NCI-H1417 (cell line): ENCODE measurements at places on chromosomes 13 and 19.
A peak's percentile ranks its signal among the peaks of the same experiment; 100 is the strongest.

GRCh38 chr19:54335164-54335563, 3.8 kb downstream of the LILRA4 start:
- DNase-seq: no peak

- no peak for DNase-seq
Observed at GRCh38 chr13:42777467-42777866, 3.9 kb upstream of the FAM216B start.

GRCh38 chr13:100301418-100301817, 212.5 kb downstream of the PCCA start:
- peak; percentile 82 for DNase-seq

- no peak for DNase-seq
Observed at GRCh38 chr13:46874006-46874405, 22.8 kb downstream of the HTR2A start.

DNA sequence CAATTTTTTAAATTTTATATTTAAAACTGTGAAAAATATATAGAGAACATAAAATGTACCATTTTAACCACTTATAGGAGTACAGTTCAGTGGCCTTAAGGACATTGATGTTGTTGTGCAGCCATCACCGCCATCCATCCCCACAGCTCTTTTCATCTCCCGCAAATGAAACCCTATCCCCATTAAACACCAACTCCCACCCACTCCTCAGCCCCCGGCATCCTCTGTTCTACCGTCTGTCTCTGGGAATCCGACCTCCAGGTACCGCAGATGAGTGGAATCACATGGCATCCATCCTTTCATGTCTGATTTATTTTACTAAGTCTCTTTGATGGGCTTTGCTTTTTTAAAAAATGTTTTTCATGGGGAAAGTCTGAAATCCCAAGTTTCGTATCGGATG, 23.8 kb upstream of the SMIM17 start:
- no peak for DNase-seq
